CD4-positive, alpha-beta T cell treated with Interleukin-2 at 100 ng/mL for 4 hours (primary cell): ENCODE measurements at places on chromosomes 6 and 20.
A peak's percentile ranks its signal among the peaks of the same experiment; 100 is the strongest.

DNA sequence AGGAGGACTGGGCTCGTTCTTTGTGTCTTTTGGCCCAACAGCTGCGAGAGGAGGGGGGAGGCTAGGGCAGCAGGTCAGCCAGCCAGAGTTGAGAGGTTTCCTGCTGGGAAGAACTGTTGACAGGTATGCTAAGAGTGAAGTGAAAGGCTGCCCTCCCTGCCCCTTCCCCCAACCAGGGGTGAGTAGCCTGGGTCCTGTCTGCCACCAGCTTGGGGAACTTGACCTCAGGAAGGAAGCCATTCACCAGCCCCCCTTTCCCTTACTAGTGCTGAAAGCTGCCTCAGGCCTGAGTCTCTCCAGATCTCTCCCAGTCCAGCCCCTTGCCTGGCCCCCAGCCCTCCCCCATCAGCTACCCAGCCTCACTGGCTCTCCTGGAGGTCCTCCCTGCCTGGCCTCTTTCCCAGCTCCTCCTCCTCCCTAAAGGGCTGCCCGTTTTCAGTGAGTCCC lies 20.7 kb upstream of the ZNF76 start:
- no peak for DNase-seq

GRCh38 chr20:38962928-38963401 lies 821 bp downstream of the DHX35 start:
- no peak for DNase-seq

- DNase-seq = no peak
Observed at GRCh38 chr6:168577496-168577895, 136.5 kb downstream of the SMOC2 start.

DNA sequence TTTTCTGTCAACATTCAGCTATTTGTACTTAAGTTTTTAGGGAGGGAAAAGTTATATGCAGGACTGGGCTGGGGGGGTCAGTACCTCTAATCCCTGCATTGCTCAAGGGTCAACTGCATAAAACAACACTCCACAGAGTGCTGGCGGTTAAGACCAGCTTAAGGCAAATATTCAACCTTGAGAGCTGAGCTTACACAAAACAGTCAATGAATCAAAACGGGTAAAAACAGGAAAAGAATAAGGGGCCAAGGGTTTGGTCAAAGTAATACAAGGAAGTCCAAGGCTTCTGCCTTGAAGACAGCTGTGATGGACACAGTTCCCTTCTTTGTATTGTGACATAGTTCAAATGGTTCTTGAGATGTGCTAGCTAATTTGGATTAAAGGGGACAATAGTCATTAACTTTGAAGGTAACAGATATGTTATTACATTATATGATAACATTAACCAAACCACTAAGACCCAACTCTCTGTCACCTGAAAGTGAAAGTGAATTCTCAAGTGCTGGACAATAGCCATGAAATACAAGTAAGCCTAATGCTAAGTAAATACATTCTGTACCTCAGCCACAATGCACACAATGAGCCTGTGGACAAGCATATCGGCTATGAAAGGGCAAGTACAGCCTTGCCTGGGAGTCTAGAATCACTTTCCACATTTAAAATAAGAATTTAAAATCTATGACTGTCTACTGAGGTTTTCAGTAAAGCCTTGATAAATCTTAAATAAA lies 106.8 kb downstream of the PDE10A start:
- DNase-seq = no peak

- DNase-seq = no peak
Observed at GRCh38 chr20:53100476-53100911, 128.3 kb downstream of the TSHZ2 start.

GRCh38 chr6:90575267-90575666 lies 11.6 kb downstream of the MAP3K7 start:
- DNase-seq = no peak

DNA sequence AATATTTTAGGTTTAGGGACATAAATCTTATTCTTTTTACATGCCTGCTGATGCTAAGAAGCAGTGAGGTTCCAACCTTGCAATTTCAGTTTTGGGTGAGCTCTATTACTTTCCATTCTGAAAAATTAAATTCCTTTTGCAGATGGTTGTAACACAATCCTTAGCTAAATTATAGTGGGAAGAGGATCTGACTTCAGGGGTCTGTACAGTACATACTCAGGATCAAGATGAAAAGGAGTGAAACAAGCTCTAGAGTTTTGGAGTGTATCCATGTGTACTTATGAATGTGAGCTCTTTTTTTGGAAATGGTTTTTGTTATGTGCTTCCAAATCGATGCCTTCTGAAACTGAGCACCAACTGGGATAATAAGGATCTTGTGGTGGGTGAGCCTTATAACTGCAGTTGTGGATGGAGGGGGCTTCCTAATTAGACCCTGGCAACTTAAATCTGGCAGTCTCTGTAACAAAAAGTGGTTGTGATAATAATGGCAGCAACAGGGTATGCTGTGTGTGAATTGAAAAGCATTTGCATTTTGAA lies 218.8 kb upstream of the MAP3K7 start:
- DNase-seq = no peak

- DNase-seq = no peak
Observed at GRCh38 chr6:64083261-64083660, 447.7 kb downstream of the PHF3 start.

GRCh38 chr20:37711001-37711400 lies 17.2 kb downstream of the CTNNBL1 start:
- DNase-seq = no peak

DNA sequence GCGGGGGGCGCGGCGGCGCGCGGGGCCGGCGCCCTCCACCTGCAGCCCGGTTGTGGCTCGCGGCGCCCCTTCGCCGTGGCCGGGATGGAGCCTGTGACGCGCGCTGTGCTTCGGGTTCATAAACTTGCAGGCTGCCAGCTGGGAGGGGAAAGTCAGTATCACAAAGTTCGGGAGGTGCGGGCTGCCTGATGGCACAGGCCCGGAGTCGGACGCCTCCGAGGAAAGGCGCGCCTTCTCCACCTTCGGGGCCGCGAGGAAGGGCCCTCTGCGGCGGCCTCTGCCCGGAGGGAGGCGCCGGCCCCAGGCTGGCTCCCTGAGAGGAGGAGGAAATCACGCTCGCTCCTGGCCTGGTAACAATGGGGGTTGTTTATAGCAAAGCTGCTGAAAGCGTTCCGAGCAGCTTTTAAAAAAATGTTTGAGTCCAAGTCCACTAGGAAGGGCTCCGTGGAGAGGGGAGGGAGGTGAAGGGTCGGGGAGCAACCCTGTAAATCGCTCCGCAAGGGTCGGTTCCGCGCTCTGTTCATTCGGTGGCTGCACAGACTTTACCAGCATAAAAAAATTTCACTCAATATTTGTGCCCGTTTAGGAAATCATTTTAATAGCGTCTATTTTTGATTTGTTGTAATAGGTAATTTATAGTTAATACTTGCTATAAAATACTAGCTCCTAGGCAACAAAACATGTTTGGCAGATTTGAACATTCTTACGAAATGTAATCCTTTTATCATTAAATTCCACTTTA lies 1.0 kb downstream of the AFDN start:
- DNase-seq = peak; percentile 6

GRCh38 chr6:28940858-28941683 lies 17.3 kb upstream of the TRIM27 start:
- DNase-seq = peak; percentile 89

DNA sequence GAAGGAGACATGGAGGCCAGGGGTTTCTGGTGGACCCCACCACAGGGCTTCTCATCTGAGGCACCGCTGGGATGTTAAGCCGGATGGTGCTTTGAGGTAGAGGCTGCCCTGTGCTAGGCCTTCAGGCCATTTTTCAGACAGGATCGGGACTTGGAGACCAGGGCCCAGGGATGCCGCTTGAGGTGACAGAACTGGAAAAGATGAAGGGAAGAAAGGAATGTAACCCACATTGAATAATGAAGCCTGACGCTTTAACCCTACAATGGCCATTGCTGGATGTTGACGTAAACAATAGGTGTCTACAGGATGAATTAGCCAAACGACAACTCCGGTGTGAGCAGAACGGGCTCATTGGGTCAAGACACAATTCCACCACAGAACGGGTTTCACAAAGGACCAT lies 62.5 kb downstream of the CEBPB start:
- DNase-seq = no peak
